ENCODE measurements at places on chromosomes 5 and 9.

- no peak for DNase-seq
Observed at GRCh38 chr9:13209498-13209897, 70.0 kb downstream of the MPDZ start.

- DNase-seq: peak; percentile 43
Observed at GRCh38 chr9:131709771-131710431, 30.0 kb downstream of the RAPGEF1 start.

DNA sequence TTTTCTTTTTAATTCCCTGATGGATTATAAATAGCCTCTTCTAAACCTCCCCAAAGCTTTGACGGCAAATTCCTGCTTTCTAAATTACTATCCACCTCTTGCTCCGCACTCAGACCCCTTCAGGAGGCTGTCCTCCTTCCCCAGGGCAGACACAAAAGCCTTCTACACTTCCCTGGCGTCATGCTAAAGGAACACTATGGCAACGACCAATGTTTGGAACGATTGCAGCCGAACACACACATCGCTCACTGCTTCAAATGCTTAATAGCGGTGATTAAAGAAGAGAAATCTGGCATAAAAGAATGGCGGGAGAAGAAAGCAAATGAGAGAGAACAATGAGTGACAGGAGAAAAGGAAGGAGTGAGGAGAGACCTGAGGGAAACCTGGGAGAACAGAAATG is 297.3 kb downstream of the MLLT3 start:
- no peak for DNase-seq

- DNase-seq: no peak
Observed at GRCh38 chr5:98713027-98713426, 60.4 kb upstream of the RGMB start.

- DNase-seq: no peak
Observed at GRCh38 chr9:79674052-79674777, 102.5 kb downstream of the TLE4 start.

- DNase-seq: no peak
Observed at GRCh38 chr5:42599106-42599505, 157.5 kb upstream of the CCDC152 start.

GRCh38 chr5:10573487-10574145 is 9.7 kb downstream of the ANKRD33B start:
- DNase-seq: no peak

GRCh38 chr5:172115541-172115982 is 72.5 kb downstream of the STK10 start:
- DNase-seq: no peak

- DNase-seq: no peak
Observed at GRCh38 chr5:16461782-16462181, 3.8 kb downstream of the ZNF622 start.

GRCh38 chr5:107213025-107213424 is 457.7 kb downstream of the EFNA5 start:
- DNase-seq: no peak

DNA sequence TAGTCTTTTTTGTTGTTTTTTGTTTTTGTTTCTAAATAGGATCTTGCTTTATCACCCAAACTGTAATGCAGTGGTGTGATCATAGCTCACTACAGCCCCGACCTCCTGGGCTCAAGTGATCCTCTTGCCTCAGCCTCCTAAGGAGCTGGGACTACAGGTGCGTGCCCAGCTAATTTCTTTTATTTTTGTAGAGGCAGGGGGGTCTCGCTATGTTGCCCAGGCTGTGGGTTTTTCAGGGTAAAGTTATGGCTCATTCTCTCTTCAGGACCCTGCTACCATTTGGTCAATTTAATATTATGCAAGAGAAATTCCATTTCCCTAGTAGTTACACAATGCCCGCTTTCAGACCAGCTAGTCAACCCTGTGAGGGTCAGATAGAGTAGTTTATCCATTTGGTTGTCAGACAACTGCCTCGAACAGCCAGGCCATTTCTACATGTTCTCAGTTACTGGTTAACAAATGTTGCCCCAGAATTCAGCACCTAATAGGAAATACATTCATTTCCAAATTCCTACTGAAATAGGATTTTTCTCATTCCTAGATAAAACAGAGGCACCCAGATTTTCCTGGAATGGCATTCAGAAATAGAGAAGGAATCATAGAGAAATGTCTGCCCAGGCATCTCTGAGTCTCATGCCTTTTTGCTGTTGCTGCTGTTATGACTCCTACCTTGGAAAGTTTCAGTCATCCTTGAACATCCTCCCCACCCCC is 6.4 kb upstream of the GLIS3 start:
- DNase-seq: no peak

GRCh38 chr5:141001844-141002604 is 35.7 kb downstream of the PCDHAC2 start:
- DNase-seq: no peak

GRCh38 chr9:3040761-3041160 is 196.9 kb upstream of the PUM3 start:
- DNase-seq: no peak

- DNase-seq: no peak
Observed at GRCh38 chr5:150945947-150946346, 41.2 kb upstream of the ZNF300 start.

GRCh38 chr5:98433673-98434072 is 339.8 kb upstream of the RGMB start:
- no peak for DNase-seq
